H9 (cell line): ENCODE measurements at places on chromosomes 6 and 20.

- DNase-seq: no peak
Observed at GRCh38 chr6:157244175-157244574, 79.1 kb downstream of the TMEM242 start.

- no peak for DNase-seq
Observed at GRCh38 chr20:3080939-3081388, 3.6 kb downstream of the AVP start.

DNA sequence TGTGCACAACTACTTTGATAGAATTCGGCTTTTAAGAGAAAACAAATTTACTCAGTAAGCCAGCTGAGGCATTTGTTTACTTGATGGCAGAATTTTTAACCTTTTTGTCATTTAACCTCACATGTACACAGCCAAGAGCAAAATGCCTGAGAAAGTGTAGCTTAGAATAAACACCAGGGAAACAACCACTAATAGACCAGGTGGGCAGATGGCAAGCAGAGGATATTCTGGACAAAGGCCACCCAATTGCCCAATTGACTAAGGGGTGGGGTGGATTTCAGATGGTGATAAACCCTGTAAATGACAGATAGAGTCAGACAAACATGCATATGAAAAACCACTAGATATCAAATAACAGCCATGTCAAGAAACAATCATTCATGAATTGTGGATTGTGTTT, 190.7 kb upstream of the FBXL4 start:
- DNase-seq: no peak

DNA sequence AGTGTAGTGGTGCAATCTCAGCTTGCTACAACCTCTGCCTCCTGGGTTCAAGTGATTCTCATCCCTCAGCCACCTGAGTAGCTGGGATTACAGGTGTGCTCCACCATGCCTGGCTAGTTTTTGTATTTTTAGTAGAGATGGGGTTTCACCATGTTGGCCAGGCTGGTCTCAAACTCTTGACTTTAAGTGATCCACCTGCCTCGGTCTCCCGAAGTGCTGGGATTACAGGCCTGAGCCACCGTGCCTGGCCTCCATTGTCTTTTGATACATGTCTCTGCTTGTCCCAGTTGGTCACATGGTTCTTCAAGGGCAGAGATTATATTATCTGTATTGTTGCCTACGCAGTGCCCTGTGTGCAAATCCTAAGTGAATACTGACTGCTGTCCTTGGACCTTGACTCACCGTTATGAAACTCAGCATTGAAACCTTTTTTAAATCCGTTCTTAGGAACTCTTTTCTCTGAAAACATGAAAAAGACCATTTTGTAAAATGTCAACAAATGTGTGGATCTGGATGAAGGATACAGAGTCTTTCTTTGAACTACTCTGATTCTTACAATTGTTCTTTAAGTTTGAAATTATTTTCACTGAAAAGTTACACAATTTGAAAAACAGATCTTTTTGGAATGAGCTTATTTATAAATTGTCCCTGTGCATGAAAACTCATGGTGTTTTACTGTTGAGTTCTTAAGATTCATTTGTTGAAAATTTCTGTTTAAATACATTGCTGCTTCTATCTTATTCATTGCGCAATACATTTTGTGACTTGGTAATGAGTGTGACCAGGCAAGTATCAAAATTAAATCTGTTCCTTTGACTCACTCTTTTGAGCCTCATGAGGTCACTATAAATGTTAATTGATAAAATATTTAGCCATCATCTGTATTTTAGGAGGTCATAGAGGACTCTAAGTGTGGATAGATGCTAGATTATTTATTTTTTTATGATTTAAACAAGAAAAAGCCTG, 293.5 kb downstream of the UTRN start:
- no peak for DNase-seq

- no peak for DNase-seq
Observed at GRCh38 chr6:137013738-137014602, 30.8 kb downstream of the IL20RA start.

DNA sequence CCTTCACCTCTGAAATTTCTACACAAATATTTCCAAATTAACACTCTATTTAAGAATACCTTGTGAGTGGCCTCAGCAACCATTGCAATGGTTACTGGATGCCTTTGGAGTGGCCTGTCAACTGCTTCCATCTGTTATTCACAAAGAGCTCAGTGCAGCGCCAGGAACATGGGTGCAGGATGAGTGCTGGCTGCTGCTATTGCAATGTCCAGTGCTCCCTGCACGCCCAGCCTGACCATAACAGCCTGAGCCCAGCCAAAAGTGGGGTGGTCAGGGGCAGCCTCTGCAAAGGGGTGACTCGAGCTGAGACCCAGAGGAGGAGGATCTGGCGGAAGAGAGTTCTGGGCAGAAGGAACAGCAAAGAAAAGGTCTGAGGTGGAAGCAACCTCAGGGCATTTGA, 18.4 kb downstream of the CASS4 start:
- no peak for DNase-seq

GRCh38 chr6:15340775-15341174, 94.9 kb downstream of the JARID2 start:
- DNase-seq: no peak

- no peak for DNase-seq
Observed at GRCh38 chr20:50798650-50799049, 3.8 kb downstream of the BCAS4 start.

- no peak for DNase-seq
Observed at GRCh38 chr20:16437387-16437996, 135.8 kb downstream of the KIF16B start.
